ENCODE measurements at places on chromosomes 12 and 14.

GRCh38 chr12:40942326-40942725, 245.8 kb upstream of the PDZRN4 start:
- DNase-seq, result no peak

GRCh38 chr12:66035288-66035966, 95.1 kb downstream of the LLPH start:
- no peak for DNase-seq

DNA sequence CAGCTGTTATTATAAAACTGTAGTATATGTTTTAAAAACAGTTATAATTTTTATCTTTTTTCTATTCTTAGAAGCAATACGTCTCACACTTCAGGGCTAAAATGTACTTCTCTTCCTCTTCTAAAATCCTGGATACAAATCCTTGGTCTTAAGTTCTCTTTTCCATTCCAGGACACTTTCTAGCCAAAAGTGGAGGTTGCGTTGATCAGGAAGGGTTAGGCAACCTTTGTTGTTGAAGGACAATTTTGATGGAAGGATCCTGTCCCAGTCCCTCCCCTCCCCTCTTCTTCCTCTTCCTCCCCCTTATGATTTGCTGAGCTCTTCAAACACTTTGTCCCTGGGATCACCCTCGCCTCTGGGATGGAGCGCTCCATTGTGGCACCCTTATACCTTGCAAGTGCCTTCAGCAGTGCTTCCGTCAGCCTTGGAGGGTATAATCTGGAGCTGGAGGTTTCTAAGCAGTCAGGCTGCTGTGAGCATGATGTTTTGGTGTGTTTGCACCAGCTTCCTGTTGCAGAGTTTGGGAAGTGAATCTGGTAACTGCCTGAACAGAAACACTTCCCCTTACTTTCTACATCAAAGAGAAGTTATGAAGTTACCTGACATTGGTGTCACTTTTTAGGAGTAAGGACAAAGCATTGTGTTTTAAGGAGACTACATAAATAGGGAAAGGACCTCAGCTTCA, 87.4 kb upstream of the SLC38A2 start:
- DNase-seq, result no peak

GRCh38 chr14:103522649-103523574, at the start of gene CKB:
TSS of gene CKB (minus strand) at chr14:103522830. CDS start at chr14:103522493, 337 bp downstream.
- DNase-seq, result peak; percentile 74

GRCh38 chr14:63672417-63673180, 30.9 kb upstream of the WDR89 start:
- DNase-seq, result no peak

GRCh38 chr14:33430414-33431035, 491.8 kb downstream of the NPAS3 start:
- no peak for DNase-seq

GRCh38 chr14:53871951-53872350, 84.7 kb downstream of the BMP4 start:
- no peak for DNase-seq

DNA sequence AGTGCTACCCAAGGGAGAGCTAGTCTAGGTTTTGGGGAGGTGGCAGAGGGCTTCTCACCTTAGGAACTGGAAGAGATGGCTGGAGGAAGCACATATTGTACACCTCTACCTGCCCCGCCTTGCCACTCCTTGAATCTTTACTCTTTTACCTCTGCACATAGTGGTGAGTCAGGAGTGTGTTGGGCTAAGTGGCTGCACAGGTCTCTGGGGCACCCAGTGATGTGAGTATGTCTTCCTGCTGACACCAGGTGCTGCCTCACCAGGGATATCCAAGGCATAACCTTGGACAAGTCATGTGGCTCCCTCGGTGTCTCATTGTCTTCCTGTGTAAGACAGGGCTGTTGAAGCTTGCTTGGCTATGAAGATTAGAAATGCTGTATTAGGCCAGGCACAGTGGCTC, 19.8 kb upstream of the CABP1 start:
- no peak for DNase-seq

- no peak for DNase-seq
Measured at GRCh38 chr14:49692193-49692757, 645 bp upstream of the KLHDC1 start.

GRCh38 chr12:19434538-19434937, 4.8 kb upstream of the AEBP2 start:
- DNase-seq, result no peak

DNA sequence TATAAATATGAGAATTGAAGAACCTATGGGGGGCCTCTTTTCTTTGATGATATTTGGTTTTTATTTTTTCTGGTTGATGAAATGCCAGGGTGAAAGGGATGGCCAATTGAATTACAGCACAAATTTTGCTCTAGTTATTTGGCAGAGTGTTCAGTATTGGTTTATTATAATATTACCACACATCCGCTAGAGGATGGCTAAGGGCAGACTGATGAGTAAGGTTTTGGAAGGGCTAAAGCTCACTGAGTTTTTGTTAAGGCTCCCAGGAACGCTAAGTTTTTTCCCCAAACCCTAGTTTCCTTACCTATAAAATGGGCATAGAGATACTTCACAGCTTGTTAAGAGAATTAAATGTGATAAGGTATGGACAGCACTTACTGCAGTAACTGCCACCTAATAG, 34.3 kb upstream of the LRRC10 start:
- no peak for DNase-seq

- no peak for DNase-seq
Measured at GRCh38 chr12:124543052-124543589, 24.3 kb downstream of the NCOR2 start.

DNA sequence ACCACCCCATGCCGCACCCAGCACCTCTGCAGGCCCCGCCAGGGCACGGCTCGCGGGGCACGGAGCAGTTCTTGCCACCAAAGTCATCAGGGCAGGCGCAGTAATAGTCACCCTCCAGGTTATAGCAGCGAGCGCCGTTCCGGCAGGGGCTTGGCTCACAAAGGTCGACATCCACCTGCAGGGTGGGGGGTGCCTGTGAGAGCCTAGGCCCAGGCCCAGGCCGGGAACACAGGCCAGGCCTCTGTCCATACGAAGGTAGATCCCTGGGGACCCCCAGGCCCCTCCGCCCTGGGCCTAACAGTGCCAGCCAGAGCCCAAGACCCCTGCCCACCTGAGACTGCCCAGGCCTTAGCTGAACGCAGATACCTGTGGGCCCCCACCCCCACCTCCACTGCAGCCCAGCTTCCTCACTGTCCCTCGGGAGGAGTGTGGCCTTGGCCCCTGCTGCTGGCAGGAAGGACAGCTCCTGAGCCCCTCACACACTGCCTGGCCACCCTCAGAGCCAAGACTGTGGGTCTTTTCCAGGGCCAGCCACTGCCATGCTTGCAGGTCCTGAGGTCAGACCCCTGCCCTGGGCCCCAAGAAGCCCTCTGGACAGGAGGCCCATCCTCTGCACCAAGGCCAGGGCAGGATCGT, 19.3 kb downstream of the JAG2 start:
- no peak for DNase-seq

DNA sequence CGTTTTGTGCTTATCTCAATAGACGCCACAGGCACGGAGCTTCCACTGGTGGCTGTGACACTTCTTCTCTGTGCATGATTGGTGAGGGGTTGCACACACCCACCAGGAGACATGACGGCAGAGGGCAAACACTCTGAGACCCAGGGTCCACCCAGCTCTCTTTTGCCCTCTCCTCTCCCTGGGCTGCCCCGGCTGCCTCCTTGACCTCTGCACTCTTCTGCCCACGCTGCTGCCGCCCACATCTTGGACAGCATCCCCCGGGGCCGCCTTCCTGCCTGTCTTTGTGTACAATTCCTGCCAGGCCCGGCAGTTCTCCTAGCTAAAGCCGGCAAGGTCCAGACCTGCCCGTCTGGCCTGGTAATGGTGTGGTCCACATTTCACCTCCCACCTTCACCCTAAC, 44.7 kb downstream of the DPF3 start:
- no peak for DNase-seq

- DNase-seq, result no peak
Measured at GRCh38 chr14:57578801-57579200, 85.1 kb upstream of the CCDC198 start.

DNA sequence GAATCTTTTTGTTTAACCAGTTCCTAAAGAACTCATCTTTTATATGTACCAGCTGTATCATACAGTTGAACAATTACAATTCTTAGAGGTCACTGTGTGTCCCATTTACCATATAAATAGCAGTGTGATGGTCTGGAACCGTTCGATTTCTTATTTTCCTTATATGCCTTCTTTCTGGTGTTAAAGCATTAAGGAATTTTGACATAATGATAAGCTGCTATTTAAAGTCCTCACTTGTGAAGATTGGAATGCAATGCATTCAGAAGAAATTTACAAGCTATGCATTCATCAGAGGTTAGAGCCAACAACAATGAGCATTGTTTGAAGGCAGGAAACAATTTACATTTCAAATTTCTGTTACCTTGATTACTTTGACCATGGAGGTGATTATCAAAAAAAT, 80.0 kb upstream of the PRICKLE1 start:
- DNase-seq, result no peak

- DNase-seq, result no peak
Measured at GRCh38 chr12:107649661-107650061, 35.9 kb upstream of the PWP1 start.

DNA sequence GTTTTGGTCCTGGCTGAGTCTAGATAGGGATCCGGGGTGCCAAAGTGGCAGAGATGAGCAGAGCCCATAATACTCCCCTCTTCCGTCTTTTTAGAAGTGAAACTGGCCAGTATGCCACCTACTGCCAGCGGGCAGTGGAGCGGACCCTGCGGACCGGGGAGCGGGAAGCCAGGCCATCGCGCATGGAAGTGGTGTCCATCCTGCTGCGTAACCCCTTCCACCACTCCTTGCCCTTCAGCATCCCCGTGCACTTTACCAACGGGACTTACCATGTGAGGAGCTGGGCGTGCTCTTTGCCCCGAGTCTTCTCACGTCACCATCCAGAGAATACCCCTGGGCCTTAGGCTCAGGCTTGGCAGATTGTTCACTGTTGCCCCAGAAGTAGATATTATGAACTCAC, 21.0 kb downstream of the PIGH start:
- no peak for DNase-seq

DNA sequence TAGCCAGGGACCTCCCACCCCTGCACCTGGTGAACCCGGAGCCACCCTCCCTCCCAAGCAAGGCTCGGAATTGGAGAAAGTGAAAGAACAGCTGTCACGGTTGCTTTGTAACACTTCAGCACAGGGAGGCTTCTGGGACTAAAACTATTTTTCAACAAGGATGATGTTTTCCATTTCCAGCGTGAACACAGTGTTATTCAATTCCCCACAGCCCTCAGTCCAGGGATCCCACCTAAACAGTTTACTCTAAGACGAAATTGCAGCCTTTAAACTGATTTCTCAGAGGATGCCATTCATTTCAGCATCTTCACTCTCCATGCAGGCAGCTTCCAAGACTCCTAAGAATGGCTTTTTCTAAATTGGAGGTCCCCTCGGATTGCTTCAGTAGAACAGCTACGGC, 229.2 kb downstream of the SLC15A4 start:
- DNase-seq, result no peak

DNA sequence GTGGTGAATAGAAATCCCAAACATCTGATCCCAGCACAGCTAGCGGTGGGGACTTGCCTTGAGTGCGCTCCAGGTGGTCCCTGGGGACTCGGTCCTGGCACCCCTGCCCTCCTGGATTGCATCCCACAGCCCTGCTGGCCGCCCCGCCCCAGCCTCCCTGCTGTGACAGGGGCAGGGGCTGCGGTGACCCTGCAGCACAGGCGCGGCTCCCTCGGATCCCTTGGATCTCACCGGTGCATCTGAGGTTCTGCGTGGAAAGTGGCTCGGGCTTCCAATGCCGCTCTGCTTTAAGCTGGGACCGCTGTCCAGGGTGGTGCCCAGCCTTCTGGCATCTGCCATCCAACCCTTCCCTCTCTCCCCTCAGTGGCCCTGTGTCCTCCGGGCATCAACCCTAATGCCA, 16.0 kb downstream of the ANKRD9 start:
- no peak for DNase-seq

DNA sequence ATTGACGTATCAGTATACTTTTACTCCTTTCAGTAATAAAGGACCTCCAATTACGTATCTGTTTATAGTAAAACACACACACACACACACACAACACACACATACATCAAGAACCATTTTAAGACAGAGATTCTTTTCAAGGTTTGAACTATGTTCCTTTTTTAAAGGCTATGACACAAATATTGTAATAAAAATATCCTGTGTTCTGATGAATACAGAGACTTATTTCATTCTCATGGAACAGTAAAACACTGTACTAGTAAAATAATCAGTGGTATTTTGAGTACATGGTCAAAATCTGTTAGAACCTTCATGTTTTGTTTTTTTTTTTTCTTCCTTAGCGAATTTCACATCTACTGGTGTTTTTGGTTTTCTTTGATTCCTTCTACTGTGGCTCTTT, 7.6 kb downstream of the FLRT2 start:
- DNase-seq, result no peak

DNA sequence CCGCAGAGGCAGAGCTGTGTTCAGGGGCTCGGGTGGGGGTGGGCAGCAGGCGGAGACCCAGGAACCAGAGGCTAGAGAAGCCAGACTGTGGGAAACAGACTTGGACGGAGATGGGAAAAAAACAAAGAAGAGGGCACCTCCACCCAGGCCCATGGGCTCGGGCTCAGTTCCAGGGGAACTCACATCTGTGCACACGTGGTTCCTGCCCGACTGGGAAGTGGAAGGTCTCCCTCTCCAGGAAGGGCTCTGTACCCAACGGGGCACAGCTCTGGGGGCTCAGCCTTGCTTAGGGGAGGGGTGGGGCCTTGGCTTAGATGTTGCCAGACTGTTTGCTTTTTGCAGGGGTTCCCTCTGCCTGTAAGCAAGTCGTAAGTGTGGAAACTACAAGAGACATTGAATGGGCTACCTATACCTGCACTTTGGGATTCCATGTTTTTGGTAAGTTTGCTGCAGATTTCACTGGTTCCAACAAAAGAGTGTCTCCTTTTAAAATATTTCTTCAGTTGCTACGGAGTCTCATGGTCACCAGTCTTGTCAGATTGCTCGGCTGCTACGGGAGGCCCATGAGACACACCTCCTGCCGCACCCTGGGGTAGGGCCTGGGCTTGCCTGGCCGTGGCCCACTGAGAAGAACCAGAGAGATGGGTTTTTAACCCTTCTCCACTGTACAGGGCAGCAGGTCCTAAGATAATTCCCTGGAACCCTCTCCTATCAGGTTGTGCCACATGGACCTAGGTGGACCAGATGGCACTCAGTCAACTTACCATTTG, 127.6 kb upstream of the EVL start:
- DNase-seq, result no peak

- no peak for DNase-seq
Measured at GRCh38 chr14:89190765-89191513, 226.1 kb downstream of the FOXN3 start.

- no peak for DNase-seq
Measured at GRCh38 chr12:110339184-110339952, 58.3 kb downstream of the ATP2A2 start.

GRCh38 chr12:53588123-53588522, 38.1 kb downstream of the ATF7 start:
- DNase-seq, result no peak

GRCh38 chr12:29782285-29782870, 1.4 kb downstream of the TMTC1 start:
- peak; percentile 6 for DNase-seq

GRCh38 chr12:4567073-4567881, 5.3 kb downstream of the DYRK4 start:
- no peak for DNase-seq

Data from NCI-H187 (cell line).